ENCODE measurements at places on chromosomes 12 and 14.

DNA sequence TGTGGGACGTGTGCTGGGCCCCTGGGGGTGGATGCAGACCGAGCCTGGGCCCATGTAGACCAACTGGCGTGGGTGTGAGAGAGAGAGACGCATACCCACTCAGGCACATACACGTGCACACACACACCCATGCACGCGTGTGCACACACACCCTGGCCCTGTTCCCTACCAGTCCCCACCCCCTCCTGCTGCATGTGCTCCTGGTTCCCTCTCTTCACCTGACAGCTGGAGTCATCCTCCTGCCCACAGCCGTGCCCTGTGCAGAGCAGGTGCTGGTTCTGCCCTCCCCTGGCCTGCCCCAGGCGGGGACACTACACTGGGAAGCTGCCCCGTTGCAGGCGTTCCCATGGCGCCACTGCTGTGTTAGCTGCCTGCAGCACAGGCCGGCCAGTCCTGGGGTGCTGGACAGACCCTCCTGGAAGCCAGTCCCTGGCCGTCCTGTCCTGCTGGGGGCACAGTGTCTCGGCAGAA, 18.5 kb downstream of the PACS2 start:
- DNase-seq, result no peak

DNA sequence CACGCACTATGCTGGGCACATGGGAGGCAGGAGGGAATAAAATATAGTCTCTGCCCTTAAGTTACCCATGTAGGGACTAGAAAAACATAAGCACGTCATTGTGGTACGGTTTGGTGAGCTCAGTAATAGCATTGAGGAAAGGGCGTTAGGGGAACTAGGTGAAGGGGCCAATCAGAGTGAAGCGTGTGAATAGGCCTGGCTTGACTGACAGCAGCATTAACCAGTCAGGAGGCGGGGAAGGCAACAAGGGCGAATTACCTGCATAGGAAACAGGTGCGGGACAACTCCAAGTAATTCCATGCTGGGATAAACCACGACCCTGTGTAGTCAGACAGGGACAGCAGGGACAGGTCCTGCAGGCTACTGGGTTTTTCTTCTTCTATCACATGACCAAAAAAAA, 107.7 kb downstream of the UNC79 start:
- no peak for DNase-seq

GRCh38 chr14:100333311-100333710, 10.2 kb downstream of the SLC25A47 start:
- no peak for DNase-seq

- DNase-seq, result no peak
These were observed 73.9 kb downstream of the HSD17B6 start for GRCh38 chr12:56836800-56837663.

GRCh38 chr12:2057041-2057794, 4.4 kb downstream of the CACNA1C start:
- DNase-seq, result peak; percentile 10

- DNase-seq, result no peak
These were observed 9.7 kb upstream of the CCDC197 start for GRCh38 chr14:93987376-93987775.

DNA sequence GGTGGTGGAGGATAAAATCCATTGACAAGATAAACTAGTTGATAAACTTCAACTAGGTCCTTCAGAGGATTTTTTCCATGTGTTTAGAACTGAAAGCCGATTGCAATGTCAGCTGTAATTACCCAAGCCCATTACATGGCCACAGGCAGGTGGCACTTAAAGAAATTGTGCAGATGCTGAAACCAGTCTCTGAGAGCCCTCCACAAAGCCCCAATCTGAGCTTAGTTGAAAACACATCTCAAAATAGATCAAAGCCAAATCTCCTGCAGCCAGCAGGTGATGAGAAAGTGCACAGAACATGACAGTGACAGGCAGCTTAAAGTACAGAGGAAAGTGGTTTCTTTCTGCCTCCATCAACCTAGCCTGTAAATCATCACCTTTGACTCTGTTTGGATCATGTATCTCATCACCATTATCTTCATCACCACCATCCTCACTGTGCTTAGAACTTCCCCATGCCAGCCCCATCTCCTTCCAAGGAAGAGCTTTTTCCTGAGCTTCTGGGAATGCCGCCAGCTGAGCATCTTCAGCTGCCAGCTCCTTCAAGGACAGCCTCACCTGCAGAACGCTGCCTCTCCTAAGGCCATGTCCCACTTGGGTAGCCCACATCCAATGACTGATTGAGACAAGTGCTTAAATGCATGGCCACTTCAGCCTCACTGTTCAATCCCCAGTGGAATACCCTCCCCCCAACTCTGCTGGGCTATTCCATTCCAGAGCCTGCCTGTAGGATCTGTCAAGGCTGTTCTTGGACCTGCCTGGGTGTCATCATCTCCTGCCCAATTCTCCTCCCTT, 219.5 kb upstream of the TMEM132C start:
- DNase-seq, result no peak

- no peak for DNase-seq
These were observed 2.8 kb downstream of the MAP4K5 start for GRCh38 chr14:50529288-50530179.

- DNase-seq, result no peak
These were observed 254.4 kb upstream of the BTG1 start for GRCh38 chr12:92400006-92400405.

GRCh38 chr12:90205165-90205564, 496.5 kb upstream of the ATP2B1 start:
- DNase-seq, result no peak
